Suppressor macrophage (primary cell): ENCODE measurements at places on chromosomes 7 and 10.
A peak's percentile ranks its signal among the peaks of the same experiment; 100 is the strongest.

DNA sequence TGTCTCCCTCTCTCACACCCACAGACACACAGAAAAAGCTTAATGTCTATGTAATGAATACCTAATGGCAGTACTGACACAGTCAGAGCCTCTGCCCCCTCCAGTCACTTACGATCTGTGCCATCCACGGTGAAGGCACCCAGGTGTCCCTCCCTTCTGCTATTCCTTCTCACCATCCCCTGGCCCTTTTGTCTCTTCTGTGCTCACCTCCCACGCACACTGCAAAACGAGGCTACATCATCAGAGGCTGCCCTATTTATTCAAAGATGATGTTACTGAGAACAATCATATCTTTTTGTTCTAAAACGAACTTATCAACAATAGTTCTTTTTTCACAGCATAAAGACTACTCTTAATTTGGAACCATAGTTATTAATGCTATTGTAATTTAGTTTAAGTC is 246.9 kb upstream of the MKLN1 start:
- no peak for DNase-seq

GRCh38 chr7:157411580-157411979 is 74.8 kb downstream of the DNAJB6 start:
- no peak for DNase-seq

DNA sequence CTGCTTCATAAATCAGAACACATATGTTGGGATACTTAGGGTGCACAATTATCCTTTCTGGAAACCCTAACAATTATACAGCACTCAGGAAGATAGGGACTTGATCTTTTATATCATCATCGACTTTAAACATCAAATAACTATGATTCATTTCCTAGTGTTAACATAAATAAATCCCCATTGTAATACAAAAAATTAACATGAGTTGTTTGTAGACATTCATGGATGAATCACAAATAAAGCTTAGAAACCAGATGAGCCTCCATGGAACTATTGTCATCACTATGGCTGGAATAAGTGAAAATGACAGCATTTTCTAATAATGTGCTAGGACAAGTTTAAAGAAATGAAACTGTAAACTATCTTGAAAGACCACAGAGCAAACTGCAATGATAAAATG is 821.7 kb downstream of the GATA3 start:
- no peak for DNase-seq

- DNase-seq: no peak
Observed at GRCh38 chr10:8060010-8060703, 5.7 kb downstream of the GATA3 start.

DNA sequence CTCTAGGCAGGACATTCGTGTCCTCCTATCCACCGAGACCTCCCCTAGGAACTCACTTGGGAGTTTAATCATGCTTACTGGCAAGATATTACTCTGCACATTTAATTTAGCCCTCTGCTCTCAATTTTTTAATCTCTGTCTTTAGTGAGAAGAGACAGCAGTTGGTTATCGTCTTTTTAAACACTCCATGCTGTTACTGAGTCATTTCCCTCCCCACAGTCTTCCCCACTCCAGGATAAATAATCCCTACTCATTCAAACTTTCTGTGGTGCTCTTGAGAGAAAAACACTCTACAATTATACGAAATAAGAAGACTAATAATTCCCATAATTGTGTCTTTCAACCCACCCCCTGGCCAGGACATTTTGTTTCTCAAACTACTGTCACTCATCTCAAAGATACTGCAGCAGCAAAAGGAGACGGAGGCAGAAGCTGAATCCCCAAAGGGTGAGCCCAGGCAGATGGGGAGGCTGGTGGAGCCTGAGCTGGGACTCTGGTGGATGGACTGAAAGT is 84.2 kb downstream of the ANK3 start:
- no peak for DNase-seq

GRCh38 chr7:91949221-91950009 is 8.8 kb downstream of the AKAP9 start:
- DNase-seq: no peak

GRCh38 chr10:110499796-110500514 is 2.2 kb downstream of the DUSP5 start:
- DNase-seq: no peak

DNA sequence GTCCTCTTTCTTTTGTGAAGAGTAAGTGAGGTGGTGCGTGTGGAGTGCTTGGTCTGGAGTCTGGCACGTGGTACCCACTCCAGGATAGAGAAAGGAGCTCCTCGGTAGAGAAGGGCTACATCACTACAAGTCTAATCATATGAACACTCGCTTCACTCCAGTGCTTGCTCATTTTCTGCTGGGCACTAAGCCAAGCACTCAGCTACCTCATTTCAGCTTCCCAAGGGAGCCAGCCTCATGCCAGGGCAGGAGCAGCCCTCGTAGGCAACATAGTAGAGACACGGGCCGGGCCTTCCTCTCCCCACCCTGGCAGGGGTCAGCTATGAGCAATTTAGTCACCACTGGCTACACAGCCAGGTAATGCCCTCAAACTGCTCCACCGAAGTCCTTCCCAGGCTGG is 11.4 kb upstream of the HSPA12A start:
- no peak for DNase-seq

- DNase-seq: no peak
Observed at GRCh38 chr7:18228686-18229085, 201.0 kb upstream of the PRPS1L1 start.

GRCh38 chr7:26187380-26188205 is 13.0 kb downstream of the HNRNPA2B1 start:
- no peak for DNase-seq

- peak; percentile 54 for DNase-seq
Observed at GRCh38 chr7:50305583-50306493, 1.3 kb downstream of the IKZF1 start.

- no peak for DNase-seq
Observed at GRCh38 chr10:62175251-62175650, 93.4 kb downstream of the RTKN2 start.

DNA sequence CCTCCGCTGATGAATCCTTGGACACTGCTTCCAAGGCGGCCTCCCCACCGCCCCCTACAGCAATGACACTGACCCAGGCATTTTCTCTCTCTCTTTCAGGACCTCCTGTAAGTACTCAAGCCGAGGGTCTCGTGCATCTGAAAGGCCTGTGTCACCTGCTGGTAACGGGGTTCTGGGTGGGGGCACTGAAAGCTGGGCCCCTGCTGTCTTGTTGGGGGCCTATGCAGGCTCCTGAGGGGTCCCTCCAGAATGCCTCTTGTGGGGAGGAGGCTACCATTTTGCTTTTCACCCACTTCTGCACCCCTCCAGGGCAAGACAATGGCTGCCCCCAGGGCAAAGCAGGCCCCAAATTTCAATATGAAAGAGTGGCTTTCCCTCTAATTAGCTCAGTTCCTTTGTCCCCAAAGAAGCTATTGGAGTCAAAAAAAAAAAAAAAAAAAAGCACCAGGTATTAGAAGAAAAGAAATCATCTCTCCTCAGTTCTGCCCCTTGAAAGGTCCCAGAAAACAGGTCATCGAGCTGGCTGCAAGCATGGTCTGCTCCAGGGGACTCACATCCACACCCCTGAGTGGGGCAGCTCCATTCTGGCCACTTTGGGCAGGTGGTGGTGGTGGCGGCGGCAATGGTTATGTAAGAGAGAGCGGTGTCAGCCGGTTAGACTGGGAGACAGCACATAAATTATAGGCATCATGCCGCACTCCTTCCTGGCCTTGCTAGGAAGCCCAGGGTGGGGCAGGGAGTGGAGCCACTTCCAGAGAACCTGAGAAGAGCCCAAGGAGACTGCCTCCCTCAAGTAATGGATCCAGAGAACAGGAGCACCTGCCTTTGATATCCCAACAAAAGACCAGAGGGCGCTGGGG is 66.2 kb downstream of the COL13A1 start:
- no peak for DNase-seq

DNA sequence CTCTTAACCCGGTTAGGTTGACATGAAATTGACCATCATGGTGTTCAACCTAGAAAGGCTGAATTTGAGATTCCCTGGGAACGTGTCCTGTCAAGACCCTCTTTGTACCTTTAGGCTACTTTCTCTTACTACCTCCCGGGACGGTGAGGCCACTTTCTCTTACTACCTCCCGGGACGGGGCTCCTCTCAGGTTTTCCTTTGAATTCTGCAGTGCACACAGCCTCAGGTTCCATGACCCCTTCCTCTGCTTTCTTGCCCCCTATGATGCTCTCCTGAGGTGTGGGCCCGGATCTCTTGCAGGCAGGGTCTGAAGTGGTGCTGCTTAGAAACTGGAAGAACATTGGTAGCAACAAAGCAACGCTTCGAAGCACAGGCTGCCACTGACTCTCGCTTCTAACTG is 155.3 kb downstream of the CAMK1D start:
- DNase-seq: no peak

DNA sequence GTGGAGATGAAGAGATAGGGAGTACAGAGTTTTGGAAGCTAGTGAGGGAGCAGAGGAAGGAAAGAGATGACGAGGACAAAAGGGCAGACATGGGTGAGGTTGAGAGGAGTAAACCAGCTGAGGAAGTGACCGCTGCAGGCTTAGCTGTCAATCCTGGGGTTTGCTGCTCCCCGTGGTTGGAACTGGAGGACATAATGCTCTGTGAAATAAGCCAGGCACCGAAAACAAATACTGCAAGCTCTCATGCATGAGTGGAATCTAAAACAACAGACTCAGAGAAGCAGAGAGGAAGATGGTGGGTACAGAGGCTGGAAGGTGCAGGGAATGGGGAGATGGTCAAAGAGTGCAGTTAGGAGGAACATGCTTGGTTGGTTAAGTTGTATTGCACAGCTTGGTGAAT is 482.2 kb upstream of the C7orf33 start:
- DNase-seq: no peak

- DNase-seq: no peak
Observed at GRCh38 chr7:50664461-50664922, 99.3 kb upstream of the DDC start.

DNA sequence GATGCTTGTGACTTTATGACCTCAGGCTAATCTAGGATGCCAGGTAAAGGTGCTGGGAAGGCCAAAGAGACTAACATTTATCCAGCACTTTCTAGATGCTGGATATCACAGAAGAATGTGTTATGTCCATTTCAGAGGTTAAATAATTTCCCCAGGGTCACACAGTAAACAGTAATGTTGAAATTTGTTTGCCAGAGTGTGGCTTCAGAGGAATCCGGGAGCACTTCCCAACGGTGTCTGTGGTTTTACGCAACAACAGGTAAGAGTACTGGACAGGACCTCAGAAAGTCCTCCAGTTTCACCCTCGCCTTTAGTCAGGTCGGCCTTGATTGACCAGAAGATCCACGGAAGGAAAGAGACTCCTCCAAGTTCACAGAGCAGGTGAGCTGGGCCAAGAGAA is 1.7 kb downstream of the SHTN1 start:
- no peak for DNase-seq

GRCh38 chr7:119720541-119720940 is 552.4 kb upstream of the KCND2 start:
- DNase-seq: no peak

GRCh38 chr7:94449151-94449725 is 54.5 kb downstream of the COL1A2 start:
- peak; percentile 16 for DNase-seq

- DNase-seq: peak; percentile 80
Observed at GRCh38 chr7:155344618-155345433, 47.1 kb downstream of the INSIG1 start.

- DNase-seq: no peak
Observed at GRCh38 chr7:3244241-3244814, 56.7 kb upstream of the SDK1 start.

- no peak for DNase-seq
Observed at GRCh38 chr7:135690566-135690965, 28.3 kb downstream of the STMP1 start.

- no peak for DNase-seq
Observed at GRCh38 chr10:47452495-47453140, 31.3 kb downstream of the ANXA8 start.

DNA sequence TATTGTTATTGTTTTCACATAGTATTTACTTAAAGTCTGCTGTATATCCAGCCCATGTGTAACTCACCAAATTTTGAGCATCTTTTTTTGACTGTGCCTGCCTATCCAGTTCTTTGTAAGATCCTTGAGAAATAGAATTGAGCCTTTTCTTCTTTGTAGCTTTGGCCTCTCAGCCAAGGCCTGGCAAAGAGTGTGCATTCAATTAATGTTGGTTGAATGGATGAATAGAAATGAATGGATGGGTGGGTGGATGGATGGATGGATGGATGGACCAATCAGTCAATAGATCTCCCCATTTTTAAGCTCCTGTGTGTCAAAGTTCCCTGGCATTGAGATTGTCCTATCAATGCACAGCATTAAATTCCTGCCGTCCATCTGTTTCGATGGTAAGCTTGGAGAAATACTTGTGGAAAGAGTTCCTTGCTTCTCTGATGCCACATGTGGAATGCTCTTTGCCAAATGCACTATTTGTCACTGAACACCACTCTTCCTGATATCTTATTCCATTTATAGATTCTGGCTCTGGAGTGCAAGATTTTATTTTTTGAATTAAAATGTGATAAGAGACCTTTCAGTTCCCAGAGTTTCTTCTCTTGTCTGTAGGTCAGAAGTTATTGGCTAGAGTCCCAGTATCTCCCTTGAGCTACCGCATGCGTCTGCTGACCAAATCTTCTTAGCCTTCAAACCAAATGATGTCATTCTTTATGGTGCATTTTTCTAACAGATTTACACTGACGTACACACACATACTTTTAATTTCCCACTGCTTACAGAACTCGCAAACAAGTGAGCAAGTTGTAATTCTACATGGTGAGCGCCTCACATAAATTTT is 20.7 kb upstream of the ADRB1 start:
- peak; percentile 33 for DNase-seq

DNA sequence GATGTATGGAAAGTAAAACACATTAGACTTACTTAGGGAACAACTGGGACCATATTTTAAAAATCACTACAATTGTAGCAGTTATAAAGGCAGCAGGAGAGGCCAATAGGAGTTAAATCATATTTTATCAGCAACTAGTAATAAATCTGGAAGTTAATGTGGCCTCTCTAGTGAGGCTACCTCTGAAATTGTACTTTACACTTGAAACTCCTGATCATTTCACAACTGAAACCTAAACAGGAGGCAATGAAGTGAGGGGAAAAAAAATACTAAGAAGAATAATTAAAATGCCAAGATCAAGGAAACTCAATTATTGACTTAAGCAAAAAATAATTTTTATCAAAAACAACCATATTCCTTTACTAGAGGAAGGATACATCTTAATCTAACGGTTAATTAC is 265.6 kb upstream of the HGF start:
- no peak for DNase-seq

DNA sequence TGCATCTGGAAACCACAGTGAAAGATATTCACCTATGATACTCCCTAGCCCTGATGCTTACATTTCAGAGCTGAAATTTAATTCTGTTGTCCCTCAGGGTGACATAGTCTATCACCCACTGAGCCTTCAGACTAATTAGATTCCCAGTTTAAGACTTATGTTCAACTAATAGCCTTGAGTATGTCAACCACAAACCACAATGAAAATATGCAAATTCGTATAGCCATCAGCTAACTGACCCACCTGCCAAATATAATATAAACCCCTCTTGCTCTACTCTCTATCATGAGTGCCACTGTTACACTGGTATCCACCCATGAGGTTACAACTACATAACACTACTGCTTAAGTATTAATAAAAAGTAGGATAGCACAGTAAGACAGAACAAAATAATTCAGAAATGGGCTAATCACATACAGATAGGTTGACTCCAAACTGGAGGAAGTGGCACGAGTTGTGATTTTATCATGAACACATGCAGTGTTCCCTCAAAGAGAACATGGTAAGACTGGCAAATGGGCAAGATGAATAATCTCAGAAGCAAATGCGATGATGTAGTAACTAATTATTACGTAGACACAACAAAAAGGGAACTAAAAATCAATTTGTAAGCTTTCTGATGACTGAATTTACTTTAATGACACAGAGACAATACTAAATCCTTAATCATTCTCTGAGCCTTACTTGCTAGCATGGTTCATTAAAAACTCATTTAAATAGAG is 290.6 kb downstream of the PARD3 start:
- DNase-seq: no peak

GRCh38 chr7:120949393-120949911 is 1.1 kb upstream of the ING3 start:
- DNase-seq: peak; percentile 10
